NCI-H2171 treated with DMSO at 0.1 percent for 48 hours (cell line): ENCODE measurements at places on chromosomes 5 and 9.

DNA sequence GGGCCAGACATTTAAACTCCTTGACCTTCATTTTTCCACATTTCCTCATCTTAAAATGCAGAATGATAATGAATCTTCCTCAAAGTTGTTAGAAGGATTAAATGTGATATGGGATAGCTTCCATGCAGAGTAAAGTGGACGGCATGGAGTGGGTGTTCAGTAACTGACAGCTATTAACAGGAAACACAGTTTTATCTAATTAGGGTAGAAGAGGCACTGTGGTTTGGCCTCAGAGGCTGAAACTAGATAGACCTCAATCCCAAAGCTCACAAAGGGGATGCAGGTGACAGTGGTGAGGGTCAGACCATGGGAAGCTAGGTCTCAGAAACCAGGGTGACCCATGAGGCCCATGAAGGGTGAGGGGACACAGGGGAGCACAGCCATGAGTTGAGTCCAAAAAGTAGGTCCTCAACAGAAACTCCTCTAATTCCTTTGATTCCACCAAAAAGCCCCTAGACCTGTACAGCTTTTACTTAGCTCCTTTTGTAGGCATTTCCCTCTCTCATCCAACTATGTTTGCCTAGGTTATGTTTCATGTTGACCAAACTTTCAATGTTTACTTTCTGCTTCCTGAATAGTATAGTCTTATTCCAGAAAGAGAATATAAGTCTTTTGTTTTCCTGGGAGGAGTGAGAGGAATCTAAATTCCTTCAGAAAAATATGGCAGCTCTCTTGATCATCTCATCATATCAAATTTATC lies 27.9 kb upstream of the GLDC start:
- DNase-seq = no peak

- no peak for DNase-seq
Measured at GRCh38 chr5:173119719-173120118, 24.6 kb upstream of the BNIP1 start.

- no peak for DNase-seq
Measured at GRCh38 chr5:156361436-156362109, 34.6 kb downstream of the SGCD start.

- no peak for DNase-seq
Measured at GRCh38 chr9:87742813-87743428, 17.0 kb downstream of the CTSL start.

DNA sequence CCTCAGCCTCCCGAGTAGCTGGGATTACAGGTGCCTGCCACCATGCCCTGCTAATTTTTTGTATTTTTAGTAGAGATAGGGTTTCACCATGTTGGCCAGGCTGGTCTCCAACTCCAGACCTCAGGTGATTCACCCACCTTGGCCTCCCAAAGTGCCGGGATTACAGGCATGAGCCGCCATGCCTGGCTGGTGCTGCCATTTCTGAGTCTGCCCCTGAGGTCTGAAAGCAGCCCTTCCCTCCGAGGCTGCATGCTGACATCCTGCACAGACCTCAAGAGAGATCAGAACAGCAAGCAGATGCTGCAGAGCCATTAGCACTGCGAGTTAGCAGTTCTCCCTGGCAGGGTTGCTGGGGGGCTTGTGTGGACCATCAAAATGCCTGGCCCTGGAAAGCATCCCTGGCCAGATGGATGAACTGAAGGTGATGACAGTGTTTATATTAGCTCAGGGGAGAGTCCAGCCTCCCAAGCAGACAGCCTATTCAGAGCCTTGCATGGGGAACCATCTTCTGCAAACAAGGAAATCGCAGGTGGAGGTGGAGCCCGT lies 176.5 kb upstream of the PANK3 start:
- DNase-seq = no peak

- DNase-seq = peak; percentile 2
Measured at GRCh38 chr5:116229131-116229689, 144.4 kb downstream of the COMMD10 start.

DNA sequence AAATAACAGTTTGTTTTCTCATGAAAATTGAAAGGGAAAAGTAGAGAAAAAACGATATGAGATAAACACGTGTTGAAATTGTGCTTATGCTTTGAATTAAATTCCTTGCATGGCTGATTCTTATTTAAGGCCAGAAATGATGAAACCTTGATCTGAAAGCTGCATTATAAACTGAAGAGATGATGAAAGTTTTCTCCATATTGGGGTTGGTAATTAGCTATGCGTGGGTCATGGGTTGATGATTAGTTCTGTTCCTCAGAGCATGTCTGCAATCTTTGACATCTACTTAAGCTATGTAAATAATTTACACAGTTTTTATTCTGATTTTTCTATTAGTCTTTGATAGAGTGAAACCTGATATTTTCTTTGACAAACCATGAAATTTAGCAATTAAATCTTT lies 264.1 kb downstream of the CD180 start:
- DNase-seq = no peak

- peak; percentile 10 for DNase-seq
Measured at GRCh38 chr9:91734371-91734981, 215.6 kb downstream of the ROR2 start.

- DNase-seq = peak; percentile 47
Measured at GRCh38 chr5:92309336-92309991, 926.3 kb upstream of the ARRDC3 start.

DNA sequence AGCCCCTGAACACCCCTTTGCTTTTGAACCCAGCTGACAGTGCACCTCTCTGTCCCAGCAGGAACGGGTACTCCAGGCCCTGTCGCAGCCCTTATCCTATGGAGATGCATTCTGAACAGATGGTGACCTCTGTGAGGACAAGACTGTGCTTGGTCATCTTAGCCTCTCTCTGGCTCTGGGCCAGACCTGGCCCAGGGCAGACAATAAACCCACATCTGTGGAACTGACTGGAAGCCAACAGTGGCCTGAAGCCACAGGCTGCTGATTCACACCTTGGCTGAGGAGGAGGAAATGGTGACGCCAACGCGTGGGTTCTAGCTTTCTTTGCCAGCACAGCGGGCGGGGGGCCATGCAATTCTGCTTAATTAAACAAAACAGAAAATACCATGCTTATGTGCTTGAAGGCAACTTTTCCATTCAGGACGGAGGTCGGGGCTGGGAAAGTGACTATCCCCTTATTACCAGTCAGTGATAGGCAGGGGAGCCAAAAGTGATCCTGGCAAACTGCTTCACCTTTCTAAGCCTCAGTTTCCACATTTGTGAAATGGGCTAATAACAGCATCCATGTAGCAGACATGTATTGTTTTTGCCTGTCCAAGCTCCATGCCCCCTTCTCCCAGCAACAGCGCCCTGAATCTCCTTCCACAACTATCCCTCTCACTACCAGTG lies 10.8 kb downstream of the SH3PXD2B start:
- DNase-seq = peak; percentile 44

DNA sequence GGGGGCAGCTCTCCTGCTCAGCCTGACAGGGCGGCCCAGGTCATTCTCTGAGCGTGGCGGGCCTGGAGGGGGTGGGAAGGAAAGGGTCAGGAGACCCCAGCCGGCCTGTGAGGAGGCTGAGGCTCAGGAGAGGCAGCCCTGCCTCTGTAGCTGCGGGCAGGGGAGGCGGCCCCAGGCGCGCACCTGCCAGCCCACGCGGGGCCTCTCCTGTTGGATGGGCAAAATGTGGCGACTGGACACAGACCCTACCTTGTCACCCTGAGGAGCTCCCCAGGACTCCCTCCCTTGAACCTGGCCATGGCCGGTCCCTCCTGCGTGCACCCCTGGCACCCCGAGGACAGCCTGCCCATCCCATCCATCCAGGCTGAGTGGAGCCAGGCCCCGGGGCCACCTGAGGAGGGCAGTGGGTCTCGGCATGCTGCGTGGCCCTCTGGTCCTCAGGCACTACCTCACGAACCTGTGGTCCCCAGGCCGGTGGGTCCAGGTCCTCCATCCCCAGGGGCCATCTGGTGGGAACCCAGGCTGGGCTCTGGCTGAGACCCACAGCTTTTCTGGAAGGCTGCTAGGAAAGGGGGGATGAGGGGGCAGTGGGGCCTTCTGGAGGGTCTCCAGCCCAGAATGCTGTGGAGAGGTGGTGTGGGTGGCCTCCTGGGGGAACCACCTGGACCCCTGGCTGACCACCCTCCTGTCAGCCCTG lies 15.1 kb upstream of the NRARP start:
- DNase-seq = no peak

DNA sequence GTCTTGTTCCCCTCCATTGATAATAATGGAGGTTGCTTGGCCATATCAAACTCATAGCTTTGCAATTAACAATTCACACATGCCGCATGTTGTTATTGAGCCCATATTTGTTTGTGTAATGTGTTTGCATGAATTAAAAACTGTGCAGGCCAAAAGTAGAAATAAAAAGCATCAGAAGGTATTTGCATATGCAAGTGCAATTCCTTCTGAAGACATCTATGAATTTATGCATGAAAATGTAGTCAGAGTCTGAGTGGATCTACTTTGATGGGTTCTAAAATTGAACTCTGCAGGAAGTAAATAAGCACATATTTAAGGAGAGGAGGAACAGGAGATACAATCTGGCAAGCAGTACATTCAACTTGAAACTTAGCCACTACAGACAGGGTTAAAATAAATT lies 1004.6 kb upstream of the WWC1 start:
- DNase-seq = no peak

GRCh38 chr5:36414869-36415282 lies 113.2 kb upstream of the RANBP3L start:
- DNase-seq = peak; percentile 20

GRCh38 chr5:69129413-69129812 lies 35.6 kb downstream of the SLC30A5 start:
- no peak for DNase-seq
